ENCODE measurements at places on chromosomes 7 and 10. TPM values are rescaled to one million over a fixed set of nuclear protein-coding genes. Genes with fewer than 3 reads are reported as not detected.

DNA sequence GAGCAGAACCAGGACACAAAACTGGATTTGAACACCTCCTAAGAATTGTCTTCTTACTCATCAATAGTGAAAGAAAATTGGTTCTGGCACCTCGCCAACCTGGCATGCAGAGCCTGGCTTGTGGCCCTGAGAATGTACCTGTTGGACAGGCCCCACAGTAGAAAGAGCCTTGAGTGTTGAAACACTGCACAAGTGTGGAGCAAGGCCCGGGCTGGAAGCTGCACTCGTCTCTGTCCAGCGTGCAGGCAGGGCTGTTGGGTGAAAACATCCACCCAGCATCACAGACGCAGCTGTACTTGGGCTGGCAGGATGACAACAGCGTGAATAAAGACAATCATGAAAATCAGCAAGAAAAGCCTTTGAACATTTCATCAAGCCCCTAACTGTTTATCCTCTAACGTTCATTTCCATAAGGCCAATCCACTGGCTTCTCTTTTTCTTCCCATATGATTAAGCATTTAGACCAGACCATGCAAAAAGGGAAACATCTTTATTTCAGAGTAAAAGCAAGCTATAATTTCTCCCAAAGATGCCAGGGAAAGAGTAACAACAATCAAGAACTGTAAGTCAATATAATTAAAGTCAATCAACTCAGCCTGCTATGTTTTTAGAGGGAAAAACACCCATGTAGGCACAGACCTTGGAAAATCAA, 15.6 kb downstream of the CUBN start:
- DNase-seq = no peak

GRCh38 chr10:26969145-26969926, 108.6 kb upstream of the ABI1 start:
- DNase-seq = no peak

GRCh38 chr10:112981553-112981952, 31.5 kb downstream of the TCF7L2 start:
- no peak for DNase-seq

- DNase-seq = no peak
Measured at GRCh38 chr7:7136466-7137381, 45.6 kb upstream of the C1GALT1 start.

- no peak for DNase-seq
Measured at GRCh38 chr7:80731281-80731680, 92.8 kb downstream of the CD36 start.

DNA sequence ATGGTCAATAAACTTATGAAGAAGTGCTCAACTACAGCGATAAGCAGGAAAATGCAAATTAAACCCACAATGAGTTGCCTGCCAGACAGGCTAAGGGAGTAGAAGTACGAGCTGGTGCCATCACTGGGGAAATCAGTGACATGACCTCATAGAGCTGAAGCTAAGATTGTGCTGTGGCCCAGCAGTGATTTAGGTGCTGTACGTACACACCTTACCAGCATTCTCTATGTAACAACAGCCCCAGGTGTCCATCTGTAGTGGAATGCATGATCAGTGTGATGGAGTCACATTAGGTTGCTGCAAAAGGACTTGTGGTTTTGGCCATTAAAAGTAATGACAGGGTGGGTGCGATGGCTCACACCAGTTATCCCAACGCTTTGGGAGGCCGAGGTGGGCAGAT, 5.7 kb upstream of the TECPR1 start:
- DNase-seq = no peak

DNA sequence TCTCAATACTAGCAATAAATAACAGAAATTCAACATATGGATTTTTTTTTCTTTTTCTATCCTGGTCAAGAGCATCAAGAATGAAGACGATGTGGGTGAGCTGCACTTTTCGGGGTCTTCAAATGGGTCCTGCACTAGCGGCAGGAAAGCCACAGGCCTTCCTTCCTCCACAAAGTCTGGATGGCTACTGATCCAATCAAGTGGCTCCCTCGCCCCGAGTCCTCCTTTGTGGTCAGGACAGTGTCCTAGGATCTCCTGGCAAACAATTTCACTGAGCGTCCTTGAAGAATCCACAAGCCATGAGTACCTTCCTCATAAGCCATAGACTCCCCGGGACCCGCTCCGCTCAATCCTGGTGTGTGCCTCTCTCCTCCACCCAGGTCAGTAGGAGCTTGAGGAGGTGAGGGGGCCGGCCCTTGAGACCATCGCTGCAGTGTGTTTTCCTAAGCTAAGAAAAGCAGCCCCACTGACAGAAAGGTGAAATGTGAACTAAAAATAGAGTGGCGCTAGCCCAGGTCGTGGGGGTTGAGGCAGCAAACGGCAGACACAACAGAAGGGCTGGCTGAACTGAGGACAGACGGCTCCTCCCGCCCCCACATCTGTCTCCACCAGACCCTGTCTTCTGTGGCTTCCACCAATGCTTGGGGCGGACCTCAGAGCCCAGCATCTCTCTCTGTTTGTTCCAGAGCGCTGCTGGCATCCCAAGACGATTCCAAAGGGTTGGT, 202.3 kb downstream of the HERPUD2 start:
- DNase-seq = no peak

DNA sequence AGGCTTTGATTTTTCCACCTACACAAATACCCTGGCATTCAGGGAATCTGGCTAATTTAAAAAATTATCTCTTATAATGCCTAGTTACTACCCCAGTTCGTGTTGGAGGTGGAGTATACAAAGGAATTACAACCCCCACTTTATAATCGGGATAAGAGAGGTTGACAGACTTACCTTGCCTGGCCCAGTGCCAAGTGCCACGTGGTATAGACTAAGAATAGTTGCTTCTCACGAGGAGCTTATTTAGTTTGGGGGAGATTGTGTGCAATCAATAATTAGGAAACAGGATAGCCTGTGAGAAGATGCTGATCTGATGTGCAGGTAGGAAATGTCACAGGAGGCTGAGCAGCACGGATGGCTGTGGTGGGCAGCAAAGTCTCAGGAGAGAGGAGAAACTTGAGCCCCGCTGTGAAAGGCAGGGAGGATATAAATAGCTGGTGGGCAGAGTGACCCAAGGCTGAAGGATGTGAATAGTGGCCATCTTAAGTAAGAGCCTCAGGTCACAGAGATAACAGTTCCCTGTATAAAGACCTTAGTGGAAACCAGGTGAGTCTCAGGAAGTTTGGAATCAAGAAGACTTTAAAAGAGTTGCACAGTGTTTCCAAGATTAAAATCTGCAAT, 11.3 kb upstream of the ATXN7L1 start:
- DNase-seq = no peak

DNA sequence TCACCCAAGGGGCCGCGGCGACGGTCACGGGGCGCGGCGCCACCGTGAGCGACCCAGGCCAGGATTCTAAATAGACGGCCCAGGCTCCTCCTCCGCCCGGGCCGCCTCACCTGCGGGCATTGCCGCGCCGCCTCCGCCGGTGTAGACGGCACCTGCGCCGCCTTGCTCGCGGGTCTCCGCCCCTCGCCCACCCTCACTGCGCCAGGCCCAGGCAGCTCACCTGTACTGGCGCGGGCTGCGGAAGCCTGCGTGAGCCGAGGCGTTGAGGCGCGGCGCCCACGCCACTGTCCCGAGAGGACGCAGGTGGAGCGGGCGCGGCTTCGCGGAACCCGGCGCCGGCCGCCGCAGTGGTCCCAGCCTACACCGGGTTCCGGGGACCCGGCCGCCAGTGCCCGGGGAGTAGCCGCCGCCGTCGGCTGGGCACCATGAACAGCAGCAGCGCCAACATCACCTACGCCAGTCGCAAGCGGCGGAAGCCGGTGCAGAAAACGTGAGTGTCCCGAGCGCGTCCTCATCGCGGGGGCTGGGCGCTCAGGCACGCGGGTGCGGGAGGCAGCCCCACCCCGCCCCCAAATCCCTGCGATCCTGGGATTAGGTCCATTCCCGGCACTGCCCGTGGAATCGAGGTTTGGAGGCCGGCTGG, 509 bp downstream of the AHR start:
- DNase-seq = no peak

Gene INSYN2A
- total RNA-seq = 0.35 TPM

Gene ENKUR
- not detected for total RNA-seq

Gene AQP1
- 1,262 TPM for total RNA-seq

Gene CDHR3
- total RNA-seq = 8.7 TPM

Gene SLC39A12
- total RNA-seq = 0.14 TPM

Gene NPSR1
- total RNA-seq = not detected

Data from thoracic aorta (tissue), 2 donors.